ENCODE measurements at places on chromosomes 3 and 15.

- DNase-seq: no peak
Measured at GRCh38 chr15:67061811-67062368, 3.5 kb upstream of the SMAD3 start.

GRCh38 chr3:188370081-188370830, 216.3 kb downstream of the LPP start:
- DNase-seq: no peak

- no peak for DNase-seq
Measured at GRCh38 chr3:100629421-100630127, 20.2 kb downstream of the ADGRG7 start.

DNA sequence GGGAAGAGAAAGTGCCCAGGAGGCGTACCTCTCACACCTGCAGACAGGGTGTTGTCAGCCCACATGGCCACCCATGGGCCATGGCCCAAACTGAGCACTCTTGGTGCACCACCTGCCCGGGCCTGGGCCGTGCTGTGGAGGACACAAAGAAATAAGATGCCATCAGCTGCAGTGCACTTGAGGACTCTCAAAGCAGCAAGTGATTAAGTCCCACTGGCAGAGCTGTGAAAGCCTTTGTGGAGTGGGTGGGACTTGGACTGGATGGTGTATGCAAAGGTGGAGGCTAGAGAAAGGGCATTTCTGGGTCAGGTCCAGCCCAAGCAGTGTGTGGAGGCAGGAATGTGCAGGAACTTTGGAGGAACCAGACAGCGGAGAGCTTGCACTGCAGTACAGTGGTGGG, 122.3 kb downstream of the MEGF11 start:
- no peak for DNase-seq

- no peak for DNase-seq
Measured at GRCh38 chr3:155979746-155980145, 109.3 kb downstream of the GMPS start.
